ENCODE measurements at places on chromosomes 6 and 20.
A peak's percentile ranks its signal among the peaks of the same experiment; 100 is the strongest.

- no peak for DNase-seq
These were observed 119.0 kb downstream of the ISM1 start for GRCh38 chr20:13340088-13340487.

- DNase-seq: no peak
These were observed 481.8 kb downstream of the HAO1 start for GRCh38 chr20:7458459-7458858.

DNA sequence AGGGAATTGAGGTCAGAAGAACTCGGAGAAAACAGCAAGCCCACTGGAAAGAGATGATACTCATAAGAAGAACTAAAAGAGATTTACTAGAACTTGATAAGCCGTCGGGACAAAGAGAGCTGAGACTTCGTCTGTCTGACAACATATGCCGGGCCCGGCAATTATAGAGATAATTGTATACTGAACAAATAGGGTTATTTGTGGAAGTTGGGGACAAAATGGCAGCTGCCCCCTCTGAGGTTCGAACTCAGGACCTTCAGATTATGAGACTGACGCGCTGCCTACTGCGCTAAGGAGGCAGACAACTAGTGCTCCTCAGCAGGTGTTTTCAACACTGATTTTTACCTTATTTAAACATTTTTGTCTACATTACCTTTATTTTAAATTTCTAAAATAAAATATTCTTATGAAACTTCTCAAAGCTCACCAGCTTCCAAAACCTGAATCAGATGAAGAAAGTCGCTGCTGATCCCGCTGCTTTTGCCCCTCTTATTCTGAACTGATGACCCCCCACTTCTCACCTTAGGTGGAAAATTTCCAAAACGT, 29.3 kb upstream of the TRIM27 start:
- DNase-seq: peak; percentile 82

DNA sequence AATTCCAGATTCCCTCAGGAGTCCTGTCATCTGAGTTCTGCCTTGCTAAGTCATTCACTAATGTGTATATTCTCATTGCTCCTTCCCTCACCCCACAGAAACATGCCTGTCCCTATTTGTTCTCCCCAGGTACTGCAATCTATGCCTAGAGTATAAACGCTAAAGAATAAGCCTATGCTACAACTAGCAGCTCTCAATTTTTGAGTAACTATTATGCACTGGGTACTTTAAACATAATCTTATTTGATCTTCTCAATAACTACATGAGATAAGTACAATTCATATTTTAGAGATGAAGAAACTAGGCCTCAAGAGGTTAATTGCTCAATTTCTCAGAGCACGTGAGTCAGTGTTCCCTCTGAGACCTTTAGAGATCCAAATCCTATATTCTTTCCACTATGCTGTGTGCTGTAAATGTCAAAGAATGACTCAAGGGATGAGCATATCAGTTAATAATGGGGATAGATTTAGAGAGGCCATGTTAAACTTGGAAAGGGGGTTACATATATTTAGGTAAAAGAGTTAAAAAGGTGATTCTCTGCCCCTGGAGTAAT, 423.8 kb upstream of the ADGRB3 start:
- DNase-seq: no peak

- DNase-seq: no peak
These were observed 417.2 kb downstream of the QKI start for GRCh38 chr6:163831736-163832135.

DNA sequence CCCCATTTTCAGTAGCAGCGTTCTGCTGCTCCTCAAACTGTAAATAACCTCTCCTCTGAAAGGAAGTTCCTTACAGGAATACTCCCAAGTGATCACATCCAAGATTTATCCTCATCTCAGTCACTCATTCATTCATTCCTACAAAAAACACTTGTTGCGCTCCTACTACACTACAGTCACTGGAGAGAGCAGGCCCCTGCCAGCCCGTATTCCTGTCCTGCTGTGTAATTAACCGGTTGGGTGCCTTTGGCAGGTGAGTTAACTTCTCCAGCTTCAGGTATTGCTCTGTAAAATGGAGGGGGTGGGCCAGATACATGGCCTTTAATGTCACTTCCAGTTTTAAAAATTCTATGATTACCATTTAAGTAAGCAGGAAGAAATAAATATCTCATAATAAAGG, 15.0 kb upstream of the ZBTB24 start:
- DNase-seq: no peak

DNA sequence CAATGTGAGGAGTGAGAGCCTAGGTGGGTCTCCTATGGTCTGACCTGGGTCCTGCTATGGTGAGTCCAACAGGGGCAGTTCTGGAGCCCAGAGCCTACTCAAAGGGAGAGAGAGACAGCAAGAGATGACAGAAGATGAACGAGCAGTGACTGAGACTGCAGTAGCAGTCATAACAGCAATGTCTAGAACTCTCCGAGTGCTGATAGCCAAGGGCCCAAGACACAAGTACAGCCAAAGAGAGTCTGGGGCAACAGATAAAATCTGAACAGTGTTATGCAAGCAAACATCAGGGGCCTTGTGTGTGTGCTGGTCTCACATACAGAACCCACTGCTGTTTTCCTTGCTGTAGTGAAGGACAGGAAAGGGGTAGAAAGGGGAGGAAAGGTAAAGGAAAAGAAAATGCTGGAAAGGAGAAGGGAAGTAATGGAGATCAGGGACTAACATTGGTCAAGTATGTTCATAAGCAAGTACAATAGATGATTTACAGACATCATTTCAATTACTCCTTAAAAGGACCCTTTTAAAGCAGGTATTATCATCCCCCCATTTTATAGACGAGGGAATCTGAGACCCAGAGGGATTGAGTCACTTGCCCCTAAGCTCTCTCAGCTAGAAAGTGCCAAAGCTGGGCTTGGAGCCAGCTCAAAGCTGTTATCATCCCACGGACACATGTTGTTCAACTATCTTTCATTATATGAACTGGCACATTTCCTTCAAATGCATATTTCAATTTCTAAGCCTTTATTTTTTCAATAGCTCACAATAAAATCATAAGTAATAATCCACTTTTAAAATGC, 182.3 kb upstream of the RAB32 start:
- no peak for DNase-seq

DNA sequence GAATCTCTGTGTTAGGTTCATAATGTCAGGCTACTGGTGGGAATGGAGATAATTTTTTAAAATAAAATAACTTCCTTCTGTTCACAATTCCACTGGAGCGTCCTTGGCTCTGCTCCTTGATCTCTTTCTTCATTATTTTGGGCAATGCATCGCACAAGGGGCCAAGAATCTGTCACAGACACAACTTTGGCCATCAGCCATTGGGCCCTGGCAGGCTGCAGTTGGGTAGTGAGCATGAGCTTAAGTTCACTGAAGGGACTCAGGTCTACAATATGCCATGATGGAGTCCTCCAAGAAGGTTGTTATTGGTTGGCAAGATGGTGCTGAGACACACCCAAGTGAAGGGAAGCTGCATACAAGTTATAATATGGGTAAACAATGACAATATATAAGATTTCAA, 40.0 kb downstream of the CYP39A1 start:
- no peak for DNase-seq

- DNase-seq: no peak
These were observed 26.2 kb upstream of the ENPP4 start for GRCh38 chr6:46103441-46104115.

DNA sequence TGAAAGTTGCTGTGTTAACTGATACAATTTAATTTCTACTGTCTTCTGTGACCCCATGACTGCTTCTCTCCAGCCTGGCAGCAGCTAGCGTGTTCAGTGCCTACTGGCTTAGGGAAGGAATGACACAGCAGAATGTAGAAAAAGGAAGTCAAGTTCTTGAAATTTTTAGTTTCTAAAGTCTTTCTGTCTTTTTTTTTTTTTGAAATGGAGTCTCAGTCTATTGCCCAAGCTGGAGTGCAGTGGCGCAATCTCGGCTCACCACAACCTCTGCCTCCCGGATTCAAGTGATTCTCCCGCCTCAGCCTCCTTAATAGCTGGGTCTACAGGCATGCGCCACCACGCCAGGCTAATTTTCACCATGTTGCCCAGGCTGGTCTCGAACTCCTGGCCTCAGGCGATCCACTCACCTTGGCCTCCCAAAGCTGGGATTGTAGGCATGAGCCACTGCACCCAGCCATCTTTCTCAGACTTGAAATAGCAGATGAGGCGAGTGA, 39.3 kb downstream of the PCNA start:
- DNase-seq: no peak

GRCh38 chr20:61810738-61811135, 254.9 kb downstream of the TAF4 start:
- DNase-seq: no peak

DNA sequence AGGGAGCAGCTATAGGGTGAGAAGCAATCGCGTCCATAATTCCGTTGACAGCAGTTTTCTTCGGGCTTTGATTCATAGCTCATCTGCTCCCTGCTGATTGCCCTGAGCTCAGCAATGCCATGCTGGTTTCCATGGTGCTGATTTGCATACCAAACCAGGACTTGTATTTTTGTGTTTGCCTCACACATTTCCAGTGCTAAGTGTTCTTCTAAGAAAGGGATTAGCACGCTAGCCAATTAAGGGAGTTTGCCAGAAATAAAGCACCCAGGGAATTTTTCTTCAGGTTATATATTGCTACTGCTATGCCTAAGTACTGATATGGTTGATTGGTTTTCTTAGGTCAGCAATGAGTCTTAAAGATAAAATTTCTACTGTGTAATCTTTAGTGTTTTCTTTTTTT, 177.6 kb downstream of the PLCB1 start:
- no peak for DNase-seq

DNA sequence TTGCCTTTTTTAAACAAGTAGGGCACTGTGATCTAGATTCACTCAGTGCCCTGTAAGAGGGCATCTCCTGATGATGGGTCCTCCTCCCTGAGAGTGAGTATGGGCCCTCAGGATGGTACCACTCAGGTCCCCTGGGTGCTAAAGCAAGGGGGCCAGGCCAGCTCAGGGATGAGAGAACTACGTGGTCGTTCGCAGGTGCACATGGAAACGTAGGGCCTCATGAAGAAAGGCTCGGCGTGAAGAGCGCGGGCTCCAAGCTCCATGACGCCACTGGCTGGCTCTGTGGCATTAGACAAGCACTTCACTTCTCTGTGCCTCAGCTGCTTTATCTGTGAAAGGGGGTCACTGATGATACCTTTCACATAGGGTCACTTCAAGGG, 50.7 kb downstream of the SYNJ2 start:
- no peak for DNase-seq

DNA sequence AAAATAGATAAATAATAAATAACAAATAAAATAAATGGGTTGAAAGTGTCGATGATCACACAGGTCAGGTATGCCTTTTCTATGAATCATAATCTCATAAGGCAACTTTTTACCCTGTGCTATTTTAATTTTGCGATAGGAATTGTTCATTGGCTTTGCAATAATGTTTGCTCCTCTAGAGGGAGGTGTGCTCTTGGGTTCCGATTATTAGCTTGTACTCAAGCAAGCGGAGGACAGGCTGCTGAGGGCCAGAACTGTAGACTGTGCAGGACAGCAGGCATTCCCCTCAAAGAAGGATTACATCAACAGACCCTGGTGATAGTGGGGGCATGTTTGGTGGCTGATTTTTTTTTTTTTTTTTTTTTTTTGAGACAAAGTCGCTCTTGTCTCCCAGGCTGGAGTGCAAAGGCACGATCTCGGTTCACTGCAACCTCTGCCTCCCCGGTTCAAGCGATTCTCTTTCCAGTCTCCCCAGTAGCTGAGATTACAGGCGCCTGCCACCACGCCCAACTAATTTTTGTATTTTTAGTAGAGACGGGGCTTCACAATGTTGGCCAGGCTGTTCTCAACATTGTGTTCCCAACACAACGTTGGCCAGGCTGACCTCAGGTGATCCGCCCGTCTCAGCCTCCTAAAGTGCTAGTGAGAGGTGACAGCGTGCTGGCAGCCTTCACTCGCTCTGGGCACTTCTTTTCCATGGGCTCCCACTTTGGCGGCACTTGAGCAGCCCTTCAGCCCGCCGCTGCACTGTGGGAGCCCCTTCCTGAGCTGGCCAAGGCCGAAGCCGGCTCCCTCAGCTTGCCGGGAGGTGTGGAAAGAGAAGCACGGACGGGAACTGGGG, 35.6 kb downstream of the RIOK1 start:
- DNase-seq: no peak

GRCh38 chr20:50574586-50574985, 64.4 kb downstream of the PTPN1 start:
- no peak for DNase-seq

GRCh38 chr6:157571269-157571668, 190.3 kb downstream of the ZDHHC14 start:
- no peak for DNase-seq

GRCh38 chr6:156564807-156565149, 212.4 kb upstream of the ARID1B start:
- DNase-seq: no peak

DNA sequence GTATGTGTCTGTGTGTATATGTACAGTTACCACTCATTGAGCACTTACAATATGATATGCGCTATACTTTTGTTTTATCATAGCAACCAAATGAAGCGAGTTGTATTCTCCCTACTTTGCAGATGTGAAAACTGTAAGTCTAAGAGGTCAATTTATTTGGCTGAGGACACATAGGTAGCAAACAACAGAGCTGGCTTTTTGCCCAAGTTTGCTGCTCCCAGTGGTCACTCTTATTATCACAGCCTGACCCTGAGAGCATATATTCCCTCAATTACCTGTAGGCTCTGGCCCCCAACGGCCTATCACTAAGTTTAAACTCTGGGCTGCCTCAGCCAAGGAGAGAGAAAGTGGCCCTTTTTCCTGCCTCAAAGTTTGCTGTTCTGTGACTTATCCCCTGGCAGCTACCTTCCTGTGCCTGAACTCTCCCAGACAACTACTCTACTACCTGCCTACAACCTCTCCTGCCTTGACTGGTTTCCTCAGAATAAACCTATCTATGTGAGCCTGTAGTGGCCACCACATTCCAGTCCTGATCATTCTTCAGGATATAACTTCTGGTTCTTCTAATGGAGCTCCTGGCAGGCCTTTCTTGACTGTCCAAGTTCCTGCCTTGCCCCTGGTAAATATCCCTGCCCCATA, 221.8 kb downstream of the FRK start:
- DNase-seq: peak; percentile 28

- no peak for DNase-seq
These were observed 175.4 kb downstream of the SIM1 start for GRCh38 chr6:100289285-100289684.

- no peak for DNase-seq
These were observed 435.3 kb downstream of the CDKAL1 start for GRCh38 chr6:20969551-20969950.

DNA sequence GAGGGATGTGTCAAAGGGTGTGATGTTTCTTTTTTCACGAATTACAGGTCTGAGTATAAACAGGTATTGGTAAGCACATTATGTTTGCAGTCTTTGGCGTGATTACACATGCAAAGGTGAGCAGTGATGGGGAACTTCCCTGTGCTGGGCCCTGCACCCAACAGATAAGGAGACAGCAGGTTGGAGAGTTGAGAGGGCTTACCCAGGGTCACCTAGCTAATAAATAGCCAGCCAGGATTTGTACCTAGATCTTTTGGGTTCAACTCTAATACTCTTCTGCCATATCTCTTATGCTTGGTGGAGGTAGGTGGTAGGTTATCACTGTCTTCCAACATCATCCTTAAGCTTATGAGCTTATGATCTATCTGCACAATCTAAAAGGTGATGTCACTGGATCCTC, 46.5 kb downstream of the AFG1L start:
- no peak for DNase-seq

GRCh38 chr6:119112812-119113530, 34.5 kb upstream of the FAM184A start:
- no peak for DNase-seq

GRCh38 chr20:17226410-17227218, at the start of gene PCSK2:
Gene PCSK2 (plus strand): TSS chr20:17227040. CDS start chr20:17227306, 266 bp downstream.
- DNase-seq: no peak

GRCh38 chr6:94177429-94177828, 758.1 kb upstream of the EPHA7 start:
- no peak for DNase-seq

- DNase-seq: no peak
These were observed 3.7 kb upstream of the FAXC start for GRCh38 chr6:99353126-99353525.

Measured in stimulated activated CD8-positive, alpha-beta memory T cell treated with anti-CD3 and anti-CD28 coated beads, Interleukin-4, amount 100 ng/mL, for 48 hours (primary cell).